ENCODE measurements at places on chromosomes 5 and 9. TPM values are rescaled to one million over a fixed set of nuclear protein-coding genes. Genes with fewer than 3 reads are reported as not detected.

Gene RNF183
- total RNA-seq: not detected

Gene CLIC3
- total RNA-seq: 4.7 TPM

Gene SLC22A4
- total RNA-seq: 5.2 TPM

Gene KCNV2
- not detected for total RNA-seq

Gene NMUR2
- not detected for total RNA-seq

Gene FAM221B
- not detected for total RNA-seq

Gene HTR1A
- total RNA-seq: not detected

Gene CORO2A
- 1.1 TPM for total RNA-seq

Gene ZSWIM6
- 5.7 TPM for total RNA-seq

Gene PCDHGA9
- total RNA-seq: 1.4 TPM

Gene DMRT3
- total RNA-seq: not detected

Gene HCN1
- total RNA-seq: not detected

Gene SLC6A19
- total RNA-seq: not detected

Gene PCDHA11
- not detected for total RNA-seq

Gene OR1Q1
- total RNA-seq: not detected

Gene GADD45G
- 1.4 TPM for total RNA-seq

Gene ACTBL2
- 0.54 TPM for total RNA-seq

Gene LRRC26
- total RNA-seq: not detected

Gene IL7R
- 4.2 TPM for total RNA-seq

Gene OLFM1
- 2.7 TPM for total RNA-seq

Gene PCDHB2
- total RNA-seq: 1.3 TPM

Gene RASGRF2
- total RNA-seq: 0.18 TPM

Measured in cardiac atrium fibroblast (primary cell).